T follicular helper cell (primary cell): ENCODE measurements at places on chromosomes 1 and 21.

GRCh38 chr21:39182484-39183271 is 573 bp downstream of the PSMG1 start:
- DNase-seq: no peak

DNA sequence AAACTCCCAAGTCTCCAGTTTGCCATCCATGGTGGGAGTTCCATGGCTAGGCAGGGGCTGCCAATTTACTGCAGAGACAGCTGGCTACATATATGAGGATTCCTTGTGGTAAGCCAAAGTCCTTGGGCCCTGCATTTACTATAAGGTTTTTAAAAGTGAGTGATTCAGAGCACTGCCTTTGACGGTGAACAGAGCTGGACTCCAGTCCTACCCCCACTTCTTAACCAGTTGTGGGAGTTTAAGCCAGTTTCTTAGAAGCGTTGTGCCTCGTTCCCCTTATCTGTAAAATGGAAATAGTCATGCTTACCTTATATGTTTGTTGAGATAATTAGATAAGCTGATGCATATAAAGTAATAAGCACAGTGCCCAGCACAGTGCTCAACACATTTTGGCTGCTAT is 64.6 kb downstream of the LRIG2 start:
- no peak for DNase-seq

GRCh38 chr21:41809891-41810596 is 43.2 kb upstream of the RIPK4 start:
- DNase-seq: no peak

GRCh38 chr1:154324241-154324640 is 1.1 kb upstream of the ATP8B2 start:
- no peak for DNase-seq

GRCh38 chr1:63928186-63929105 is 154.6 kb downstream of the ROR1 start:
- no peak for DNase-seq

GRCh38 chr1:166905136-166905535 is 29.1 kb upstream of the TADA1 start:
- no peak for DNase-seq

DNA sequence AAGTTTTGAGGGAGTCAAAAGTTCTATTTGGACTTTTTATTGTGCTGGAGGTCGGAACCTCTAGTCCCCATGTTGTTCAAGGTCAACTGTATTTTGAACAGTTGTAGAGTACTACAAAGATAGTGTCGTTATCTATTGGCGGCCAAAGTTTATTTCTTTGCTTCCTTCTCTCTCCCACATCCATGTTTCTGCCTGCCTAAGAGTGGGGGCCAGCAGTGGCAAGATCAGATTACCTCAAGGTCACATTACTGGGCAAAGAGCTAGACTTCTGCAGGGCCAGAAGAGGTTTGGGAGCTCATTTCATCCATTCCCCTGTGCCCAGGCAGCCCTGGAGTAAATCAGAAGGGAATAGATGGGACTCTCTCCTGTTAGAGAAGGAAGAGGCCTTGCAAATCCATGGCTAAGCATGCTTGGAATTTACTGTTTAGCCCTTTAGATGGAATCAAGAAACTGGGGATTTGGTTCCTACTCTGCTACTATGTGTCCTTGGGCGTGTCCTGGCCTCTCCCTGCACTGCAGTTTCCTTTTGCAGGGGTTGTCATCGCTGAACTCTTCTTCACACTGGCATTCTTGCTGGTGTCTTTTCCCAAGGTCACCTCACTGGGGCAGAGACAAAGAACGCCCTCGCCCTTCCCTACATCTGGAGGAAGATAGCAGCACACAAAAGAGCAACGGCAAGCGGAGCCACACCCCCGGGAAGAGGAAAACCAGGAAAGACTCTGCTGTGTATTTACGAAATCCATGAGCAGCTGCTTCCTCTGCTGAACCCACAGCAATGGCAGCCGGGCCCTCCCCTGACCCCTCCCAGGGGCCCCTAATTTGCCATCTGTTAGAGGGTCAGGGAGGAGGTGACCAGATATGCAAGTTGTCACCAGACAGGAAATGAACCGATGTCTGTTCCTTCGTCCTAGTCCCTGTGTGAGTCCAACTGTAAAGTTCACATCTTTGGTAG is 73.3 kb downstream of the PLPP3 start:
- DNase-seq: no peak

GRCh38 chr1:94038511-94038910 is 82.4 kb downstream of the ABCA4 start:
- DNase-seq: no peak

- DNase-seq: no peak
These were observed 16.5 kb downstream of the PLA2G2D start for GRCh38 chr1:20102875-20103274.

DNA sequence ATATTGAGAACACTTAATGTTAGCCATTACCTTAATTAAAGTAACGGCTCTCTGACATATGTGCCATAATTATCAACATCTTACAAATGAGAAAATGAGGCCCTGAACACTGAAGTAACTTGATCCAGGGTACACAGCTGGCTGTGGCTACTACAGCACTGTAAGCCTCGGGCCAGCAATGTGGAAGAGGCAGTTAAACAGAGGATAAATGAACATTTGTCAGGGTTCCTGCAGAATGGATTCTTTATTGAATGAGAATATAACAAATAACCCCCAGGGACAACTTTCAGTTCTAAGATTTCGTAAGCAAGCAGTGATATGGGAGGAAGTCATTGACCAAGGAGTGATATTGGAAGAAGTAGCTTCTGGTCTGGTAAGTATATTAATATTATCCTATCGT is 70.5 kb upstream of the SCYL3 start:
- DNase-seq: no peak

GRCh38 chr1:26972390-26972789 is 12.1 kb upstream of the KDF1 start:
- no peak for DNase-seq

- no peak for DNase-seq
These were observed 55.0 kb downstream of the SLX9 start for GRCh38 chr21:44994695-44995342.

DNA sequence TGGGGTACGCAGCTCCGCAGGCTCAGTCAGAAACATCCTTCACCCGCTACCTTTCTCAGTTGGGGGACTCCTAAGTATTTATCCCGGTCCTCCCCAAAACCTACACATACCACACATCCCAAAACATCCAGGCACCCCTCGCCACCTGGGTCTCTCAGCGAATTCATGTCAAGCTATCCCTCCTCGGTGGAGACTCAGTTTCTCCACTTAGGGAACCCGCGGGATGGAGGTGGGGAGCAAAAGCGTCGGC is 1.3 kb upstream of the ZBTB7B start:
- DNase-seq: no peak

GRCh38 chr1:209850342-209850979 is 22.7 kb downstream of the UTP25 start:
- DNase-seq: no peak

DNA sequence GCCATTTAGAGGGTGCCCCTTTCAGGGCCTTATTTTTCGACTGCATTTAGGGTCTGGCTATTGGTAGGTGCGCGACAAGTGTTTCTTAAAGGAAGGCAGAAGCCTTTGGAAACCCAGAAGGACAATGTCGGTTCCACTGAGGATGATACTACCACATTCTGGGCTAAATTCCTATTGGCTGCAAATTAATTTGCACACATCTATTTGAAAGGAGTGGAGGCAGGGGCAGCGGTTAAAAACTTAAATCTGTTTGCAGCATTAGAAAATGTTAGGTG is 1.1 kb downstream of the PATJ start:
- no peak for DNase-seq

DNA sequence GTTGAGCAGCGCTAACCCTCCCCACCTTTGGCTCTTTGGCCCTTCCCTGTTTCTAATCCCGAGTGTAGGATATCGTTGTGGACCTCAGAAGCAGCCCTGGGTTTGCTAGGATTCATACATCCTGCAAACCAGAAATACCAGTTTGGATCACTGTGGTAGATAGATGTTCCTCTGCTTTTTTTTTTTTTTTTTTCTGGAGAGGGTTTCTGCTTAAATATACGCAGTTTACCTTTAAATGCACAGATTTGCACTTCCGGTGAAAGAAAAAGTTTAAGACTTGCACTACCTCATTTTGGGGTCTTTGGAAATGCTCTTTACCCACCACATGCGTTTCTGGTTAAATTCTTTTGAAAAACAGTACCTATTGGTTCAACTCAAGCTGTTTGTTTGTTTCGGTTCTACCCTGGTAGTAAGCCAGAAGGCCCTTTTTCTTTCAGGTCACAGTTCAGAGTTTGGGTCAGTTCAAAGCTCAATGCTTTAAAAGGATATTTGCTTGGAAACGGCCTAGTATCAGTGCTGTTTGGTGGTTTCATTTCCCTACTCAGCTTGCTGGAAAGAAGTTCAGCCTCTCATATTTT is 908 bp downstream of the DDI2 start:
- DNase-seq: no peak
